ENCODE measurements at places on chromosomes 3 and 15.

DNA sequence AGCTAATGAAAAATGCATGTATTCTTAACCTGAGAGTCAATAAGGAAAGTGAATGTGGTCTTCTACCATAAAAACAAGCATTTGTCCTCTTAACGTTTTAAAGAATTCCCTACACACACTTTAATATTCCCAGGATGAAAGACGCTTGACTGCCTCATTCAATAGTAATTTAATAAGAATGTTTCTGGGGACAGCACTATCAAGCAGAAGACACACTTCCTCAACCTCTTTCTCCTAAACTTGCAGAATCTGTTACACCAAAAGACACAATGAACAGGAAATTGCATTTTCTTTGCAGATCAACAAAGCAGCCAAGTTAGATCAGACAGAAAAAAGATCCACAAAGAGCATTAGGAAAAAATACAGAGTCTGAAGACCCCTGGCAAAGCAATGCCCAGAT is 97.7 kb downstream of the PLCH1 start:
- DNase-seq = no peak

DNA sequence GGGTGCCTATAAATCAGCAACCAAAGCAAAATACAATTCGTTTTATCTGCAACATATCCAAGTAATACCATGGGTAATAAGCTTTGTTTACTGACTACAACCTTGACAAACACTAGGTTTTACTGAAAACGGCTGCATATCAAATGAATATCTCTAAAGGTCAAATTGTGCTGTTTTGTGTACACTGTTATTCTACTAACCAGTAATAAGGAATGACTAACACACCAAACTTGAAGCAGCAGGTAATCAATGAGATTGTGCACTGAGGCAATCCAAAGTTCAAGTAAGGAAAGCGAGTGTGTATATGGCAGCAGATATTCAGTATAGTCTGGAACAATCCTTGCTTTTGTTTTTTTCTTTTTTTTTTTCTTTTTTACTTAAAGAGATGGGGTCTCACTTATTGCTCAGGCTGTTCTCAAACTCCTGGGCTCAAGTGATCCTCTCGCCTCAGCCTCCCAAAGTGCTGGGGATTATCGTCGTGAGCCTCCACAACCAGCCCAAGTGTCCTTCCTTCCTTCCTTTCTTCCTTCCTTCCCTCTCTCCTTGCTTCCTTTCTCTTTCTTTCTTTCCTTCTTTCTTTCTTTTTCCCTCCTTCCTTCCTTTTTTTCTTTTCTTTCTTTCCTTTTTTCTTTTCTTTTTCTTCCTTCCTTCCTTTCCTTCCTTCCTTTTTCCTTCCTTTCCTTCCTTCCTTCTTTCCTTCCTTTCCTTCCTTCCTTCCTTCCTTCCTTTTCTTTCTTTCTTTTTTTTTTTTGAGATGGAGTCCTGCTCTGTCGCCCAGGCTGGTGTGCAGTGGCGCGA is 34.9 kb downstream of the AP3S2 start:
- DNase-seq = no peak

- no peak for DNase-seq
Observed at GRCh38 chr3:49717959-49718857, 1.3 kb downstream of the AMIGO3 start.

DNA sequence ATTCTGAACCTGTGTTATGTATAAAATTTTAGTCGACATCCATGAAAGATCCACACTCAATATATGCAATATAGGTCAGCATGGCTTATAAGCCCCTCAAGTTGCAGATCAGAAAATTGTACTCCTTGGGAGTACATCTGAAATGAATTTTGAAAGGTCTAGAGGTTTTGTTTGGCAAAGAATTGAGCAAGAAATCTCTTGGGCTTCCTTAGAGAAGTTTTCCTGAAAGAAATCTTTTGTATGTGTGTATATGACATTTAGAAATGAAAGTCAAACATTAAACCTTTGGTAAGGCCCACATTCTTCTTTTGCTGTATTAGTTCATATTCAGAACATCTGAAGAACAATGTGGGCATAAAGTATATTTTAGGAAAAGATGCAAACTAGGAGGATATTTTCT is 1006.6 kb downstream of the NAALADL2 start:
- no peak for DNase-seq

GRCh38 chr3:184808021-184808420 is 3.9 kb upstream of the VPS8 start:
- DNase-seq = no peak

GRCh38 chr3:169811631-169812331 is 889 bp upstream of the LRRIQ4 start:
- peak; percentile 70 for DNase-seq

- peak; percentile 83 for DNase-seq
Observed at GRCh38 chr3:43389388-43390254, 103.3 kb downstream of the SNRK start.

DNA sequence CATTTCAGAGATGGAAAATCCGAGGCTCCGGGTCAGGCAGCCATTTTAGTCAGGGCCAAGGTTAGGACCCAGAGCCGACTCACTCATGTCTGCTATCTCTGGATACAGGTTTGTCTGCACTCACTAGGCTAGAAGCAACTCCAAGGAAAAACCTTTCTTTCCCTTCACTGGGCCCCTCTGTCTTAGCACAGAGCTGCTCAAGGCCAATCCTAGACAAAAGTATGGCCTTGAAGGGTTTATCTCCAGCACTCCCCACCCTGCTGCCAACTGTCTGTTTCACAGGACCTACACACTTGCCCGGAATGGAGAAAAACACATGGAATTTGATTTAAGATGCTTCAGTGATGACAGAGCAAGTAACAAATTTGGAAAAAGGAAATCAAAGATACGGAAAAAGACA is 25.6 kb downstream of the ACAN start:
- no peak for DNase-seq

- peak; percentile 33 for DNase-seq
Observed at GRCh38 chr3:57221883-57222282, 5.6 kb upstream of the APPL1 start.

GRCh38 chr3:76684946-76685345 is 355.0 kb upstream of the ROBO2 start:
- DNase-seq = no peak

DNA sequence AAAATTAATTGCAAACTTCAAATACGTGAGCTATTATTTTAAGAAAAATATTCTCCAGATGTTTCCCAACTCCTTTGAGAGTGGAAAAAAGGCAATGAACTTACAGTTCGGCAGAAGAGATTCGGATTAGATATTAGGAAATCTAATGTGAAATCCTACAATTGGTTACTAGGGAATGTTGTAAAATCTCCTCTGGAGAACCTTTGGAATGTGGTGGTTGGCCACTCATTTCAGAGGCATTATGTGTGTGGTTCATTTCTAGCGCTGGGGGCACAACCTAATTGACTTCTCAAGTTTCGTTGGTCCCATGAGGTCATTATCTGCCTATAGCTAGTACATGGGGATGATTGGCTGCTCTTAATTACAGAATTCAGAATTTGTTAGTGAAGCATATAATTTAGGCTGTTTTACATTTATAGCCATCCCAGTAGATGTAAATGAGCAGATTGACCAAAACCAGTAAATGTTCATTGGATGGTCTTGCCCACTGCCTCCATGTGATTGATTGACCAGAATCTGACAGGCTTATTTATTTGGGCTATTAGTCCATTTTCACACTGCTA is 34.6 kb upstream of the CMSS1 start:
- DNase-seq = peak; percentile 88

DNA sequence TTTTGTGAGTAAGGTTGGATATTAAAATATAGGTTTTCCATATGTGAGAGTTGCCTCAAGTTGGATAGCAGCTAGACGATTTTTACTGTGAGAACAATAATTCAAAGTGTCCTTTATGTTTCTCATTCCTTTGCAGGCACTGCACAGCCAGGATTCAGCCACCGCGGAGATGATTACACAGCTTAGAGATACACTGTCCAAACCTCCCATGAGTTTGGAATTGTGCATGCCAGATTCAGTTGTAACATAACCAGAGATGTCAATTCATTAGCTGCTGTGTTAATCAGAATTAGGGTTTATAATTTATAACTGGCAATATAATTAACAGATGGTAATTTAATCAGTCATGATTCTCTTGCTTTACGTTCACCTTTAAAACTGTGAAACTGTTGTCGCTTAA is 132.3 kb downstream of the GABRB3 start:
- no peak for DNase-seq

DNA sequence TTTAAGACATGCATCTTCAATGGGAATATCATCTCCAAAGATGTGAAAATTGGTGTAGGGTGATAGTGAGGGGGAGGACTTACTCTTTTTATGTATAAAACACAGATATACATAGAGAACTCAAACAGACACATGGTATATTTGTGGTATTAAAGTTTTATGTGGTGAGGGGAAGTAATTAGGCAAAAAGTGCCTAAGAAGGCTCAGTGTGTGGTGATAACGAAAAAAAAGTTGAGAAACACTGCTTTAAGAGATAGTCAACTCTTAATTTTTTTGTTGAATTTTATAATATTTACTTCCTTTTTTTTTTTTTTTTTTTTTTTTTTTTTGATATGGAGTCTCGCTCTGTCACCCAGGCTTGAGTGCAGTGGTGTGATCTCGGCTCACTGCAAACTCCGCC is 174.2 kb upstream of the FRMD4B start:
- DNase-seq = no peak

DNA sequence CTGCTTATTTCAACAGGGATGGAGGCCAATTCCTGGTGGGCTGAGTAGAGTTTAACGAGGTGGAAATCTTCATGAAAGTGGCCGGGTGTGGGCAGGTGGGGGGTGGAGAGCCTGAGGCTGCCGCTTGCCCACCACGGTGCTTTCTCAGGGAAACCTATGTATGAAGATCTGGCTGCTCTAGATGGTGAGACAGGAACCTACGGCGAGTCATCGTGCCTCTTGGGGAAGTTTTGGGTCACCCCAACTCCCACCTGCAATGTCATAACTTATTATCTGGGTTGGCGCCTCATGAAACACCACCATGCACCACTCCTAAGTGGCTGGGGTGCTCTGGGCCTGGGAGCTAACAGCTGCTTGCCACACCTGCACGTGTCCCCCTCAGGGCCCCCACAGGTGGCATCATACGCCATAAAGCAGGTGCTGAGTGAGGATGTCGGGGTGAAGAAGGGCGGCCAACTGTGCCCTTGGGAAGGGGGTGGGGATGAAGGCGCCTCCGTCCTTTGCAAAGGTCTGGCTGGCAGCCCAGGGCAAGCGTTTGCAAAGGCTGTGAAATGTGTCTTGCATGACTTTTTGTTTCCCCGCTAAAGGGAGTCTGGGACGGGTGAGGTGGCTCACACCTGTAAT is 27.9 kb upstream of the SNRPA1 start:
- no peak for DNase-seq
